ENCODE measurements at places on chromosomes 3 and 15.

DNA sequence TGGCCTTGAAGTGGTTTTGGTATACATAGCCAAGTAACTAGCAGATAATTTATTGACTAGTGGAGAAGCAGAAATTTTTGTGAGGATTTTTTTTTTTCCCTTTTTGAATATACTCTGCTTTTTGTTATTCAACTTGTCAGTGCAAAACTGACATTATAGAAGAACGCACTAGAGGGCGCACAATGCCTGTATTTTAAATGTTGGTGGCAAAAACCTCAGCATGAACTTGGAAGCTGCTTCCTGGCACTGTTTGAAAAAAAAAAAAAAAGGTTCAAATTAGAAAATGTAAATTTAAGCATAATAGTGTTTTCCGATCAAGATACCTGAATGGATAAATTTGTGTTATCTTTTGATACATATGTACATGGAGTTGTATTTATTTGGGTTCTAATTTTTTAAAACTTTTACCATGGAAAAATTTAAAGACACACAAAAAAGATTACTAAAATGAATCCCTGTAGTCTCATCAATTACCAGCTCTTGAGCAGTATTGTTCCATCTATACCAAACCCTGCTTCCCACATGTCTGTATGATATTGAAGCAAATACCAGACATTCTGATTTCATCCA, 56.0 kb downstream of the SLC25A26 start:
- no peak for DNase-seq

GRCh38 chr3:16474216-16474615, 39.3 kb downstream of the RFTN1 start:
- no peak for DNase-seq

GRCh38 chr3:43461345-43461744, 160.5 kb downstream of the ANO10 start:
- no peak for DNase-seq

- no peak for DNase-seq
These were observed 179.7 kb upstream of the TOPAZ1 start for GRCh38 chr3:44061961-44062360.

GRCh38 chr3:11479221-11479620, 164.5 kb downstream of the VGLL4 start:
- DNase-seq = no peak

- DNase-seq = no peak
These were observed 81.1 kb upstream of the SLC6A1 start for GRCh38 chr3:10911350-10912002.

DNA sequence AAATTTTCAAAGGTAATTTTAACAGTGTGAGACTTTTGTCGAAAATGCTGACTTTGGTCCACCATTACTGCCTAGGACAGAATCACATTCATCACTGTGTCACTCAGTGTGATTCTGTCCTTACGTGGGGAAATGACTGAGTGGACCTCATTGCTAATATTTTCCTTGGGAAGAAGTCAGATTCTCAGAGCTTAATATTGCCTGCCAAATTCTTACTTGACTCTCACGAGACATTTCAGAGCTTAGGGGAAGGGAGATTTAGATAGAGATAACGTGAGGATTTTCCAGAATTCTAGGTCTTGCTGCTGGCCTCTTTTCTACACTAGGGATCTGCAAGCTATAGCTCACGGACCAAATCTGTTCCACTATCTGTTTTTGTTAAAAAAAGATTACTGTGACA, 270.4 kb downstream of the SUCLG2 start:
- DNase-seq = no peak

GRCh38 chr15:80659375-80659774, 35.7 kb upstream of the ABHD17C start:
- no peak for DNase-seq

DNA sequence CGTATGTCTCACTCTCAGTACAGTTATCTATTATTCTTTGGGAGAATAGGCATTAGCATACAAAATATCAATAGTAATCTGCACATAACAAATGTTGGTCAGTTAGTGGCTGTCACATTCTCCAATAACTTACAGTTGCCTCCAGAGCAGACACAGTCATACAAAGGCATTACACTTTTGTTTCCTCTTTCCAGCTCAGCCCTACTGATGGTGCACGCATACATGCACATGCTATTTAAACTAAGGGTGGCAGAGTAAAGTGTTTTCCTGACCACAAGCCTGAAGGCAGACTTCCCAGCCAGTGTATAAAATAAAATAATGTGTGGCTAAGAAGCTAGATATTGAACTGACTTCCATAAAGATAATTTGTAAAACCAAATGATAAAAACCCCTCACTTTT, 47.6 kb downstream of the PHLDB2 start:
- DNase-seq = no peak

DNA sequence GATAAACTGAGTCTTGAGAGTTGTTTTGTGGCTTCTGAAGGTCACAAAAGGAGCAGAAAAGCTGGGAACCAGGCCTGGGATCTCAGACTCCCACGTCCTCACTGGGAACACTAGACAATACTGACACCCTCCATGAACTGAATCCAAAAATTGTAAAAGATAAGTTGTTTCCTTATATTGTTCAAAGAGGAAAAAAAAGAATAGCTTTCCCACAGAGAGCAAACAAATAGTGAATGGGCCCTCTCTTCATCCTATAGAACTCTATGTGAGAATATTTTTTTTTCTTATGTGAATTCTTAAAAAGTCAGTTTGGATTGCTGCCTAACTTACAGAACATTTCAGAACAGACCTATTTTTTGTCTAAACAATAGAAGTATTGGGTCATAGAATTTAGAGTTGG, 203.5 kb downstream of the MECOM start:
- DNase-seq = no peak

DNA sequence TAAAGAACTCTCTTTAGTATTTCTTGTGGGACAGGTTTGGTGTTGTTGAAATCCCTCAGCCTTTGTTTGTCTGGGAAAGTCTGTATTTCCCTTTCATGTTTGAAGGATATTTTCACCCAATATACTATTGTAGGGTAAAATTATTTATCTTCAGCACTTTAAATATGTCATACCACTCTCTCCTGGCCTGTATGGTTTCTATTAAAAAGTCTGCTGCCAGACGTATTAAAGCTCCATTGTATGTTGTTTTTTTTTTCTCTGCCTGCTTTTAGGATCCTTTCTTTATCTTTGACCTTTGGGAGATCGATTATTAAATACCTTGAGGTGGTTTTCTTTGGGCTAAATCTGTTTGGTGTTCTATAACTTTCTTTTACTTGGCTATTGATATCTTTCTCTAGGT, 119.0 kb upstream of the TBC1D5 start:
- no peak for DNase-seq

DNA sequence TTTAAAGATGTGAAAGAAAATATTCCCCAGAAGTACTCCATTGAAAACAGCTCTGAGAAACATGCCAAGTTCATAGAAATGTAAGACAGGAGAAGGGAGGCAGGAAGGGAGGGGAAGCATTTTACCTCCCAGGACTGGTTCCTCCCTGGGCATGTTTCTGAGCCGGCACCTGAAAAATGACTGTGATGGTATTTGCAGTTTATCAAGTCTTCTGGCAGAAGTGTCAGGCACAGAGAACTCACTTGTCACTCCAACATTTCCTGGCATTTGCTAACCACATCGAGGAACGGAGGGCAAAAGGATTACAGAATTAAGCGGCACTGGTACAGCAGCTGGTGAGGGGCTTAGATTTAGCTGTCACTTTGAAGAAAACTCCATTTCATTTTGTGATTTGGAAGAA, 1054.0 kb downstream of the TUSC7 start:
- DNase-seq = peak; percentile 46

DNA sequence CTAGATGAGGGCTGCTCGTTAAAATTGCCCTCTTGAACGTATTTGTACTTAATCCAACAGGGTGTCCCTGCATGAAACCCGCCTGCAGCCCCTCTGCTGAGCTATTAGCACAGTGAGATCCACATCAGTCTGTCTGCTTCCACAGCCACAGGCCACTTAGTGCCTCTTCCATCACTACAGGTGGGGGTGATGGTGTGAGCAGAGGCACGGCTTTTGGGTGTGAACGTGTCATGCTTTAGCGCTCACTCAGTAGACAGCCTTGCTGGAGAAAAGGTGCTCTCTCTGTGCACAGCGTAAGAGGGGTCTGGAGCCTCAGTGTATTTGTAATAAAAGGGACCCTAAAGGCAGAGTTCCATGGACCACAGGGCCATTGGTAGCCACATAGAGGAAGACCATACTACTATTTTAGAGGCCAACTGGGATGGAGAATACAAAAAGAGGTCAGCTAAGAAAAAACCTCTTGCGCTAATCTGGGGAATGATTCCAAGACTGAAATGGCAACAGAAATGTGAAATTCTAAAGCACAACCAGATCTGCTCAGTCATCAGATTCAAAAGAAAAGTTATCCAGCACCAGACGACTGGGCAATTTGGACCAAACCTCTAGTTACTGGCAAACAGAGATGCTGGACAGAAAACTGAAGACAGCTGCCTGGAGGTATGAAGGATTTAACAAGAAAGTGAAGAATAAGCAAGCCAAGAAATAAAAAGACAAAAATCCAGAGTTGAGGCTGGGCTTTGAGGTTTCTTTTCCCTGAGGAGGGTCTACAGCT, 120.2 kb downstream of the ATP10A start:
- no peak for DNase-seq

DNA sequence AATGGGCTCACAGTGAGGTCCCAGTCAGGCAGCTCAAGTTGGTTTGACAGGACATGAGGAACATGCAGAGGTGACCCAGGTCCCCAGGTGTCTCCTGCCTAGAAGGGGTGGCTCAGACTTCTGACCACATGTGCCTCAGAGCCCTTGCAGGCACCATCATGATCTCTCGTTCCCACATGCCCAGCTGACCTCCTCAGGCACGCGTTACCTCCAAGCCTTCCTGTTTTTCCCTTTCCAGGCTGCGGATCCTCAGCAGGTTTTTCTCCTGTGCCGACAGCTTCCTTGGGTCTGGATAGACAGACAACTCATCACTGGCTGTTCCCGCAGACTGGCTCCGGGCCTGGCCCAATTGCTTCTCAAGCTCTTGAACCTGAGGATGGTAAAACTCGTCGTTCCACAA, 30.4 kb downstream of the CCDC13 start:
- DNase-seq = no peak

DNA sequence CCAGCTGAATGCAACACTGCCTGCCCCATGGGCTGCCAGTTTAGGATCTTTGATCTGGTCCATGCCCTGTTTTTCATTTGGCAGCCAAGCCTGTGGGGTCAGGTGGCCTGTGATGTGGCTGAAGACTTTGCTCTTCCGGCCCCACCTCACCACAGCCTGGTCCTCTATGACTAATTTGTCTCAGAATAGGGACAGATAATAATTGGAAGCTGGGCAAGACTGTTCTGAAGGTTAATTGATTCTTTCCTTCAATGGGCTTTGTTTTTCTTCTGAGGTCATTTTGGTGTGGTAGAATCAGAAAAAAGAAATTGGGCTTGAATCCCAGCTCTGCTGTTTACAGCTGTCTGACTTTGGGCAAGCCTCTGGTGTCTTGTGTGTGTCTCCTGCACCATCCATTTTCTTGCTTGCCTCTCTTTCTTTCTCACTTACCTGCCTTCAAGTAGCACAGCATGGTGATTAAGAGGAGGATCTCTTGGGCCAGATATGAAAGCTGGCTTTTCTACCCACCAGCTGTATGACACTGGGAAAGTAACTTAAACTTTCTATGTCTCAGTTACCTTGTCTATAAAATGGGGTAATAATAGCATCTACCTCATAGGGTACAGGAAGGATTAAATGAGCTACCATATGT, 24.2 kb downstream of the ABHD2 start:
- DNase-seq = no peak

DNA sequence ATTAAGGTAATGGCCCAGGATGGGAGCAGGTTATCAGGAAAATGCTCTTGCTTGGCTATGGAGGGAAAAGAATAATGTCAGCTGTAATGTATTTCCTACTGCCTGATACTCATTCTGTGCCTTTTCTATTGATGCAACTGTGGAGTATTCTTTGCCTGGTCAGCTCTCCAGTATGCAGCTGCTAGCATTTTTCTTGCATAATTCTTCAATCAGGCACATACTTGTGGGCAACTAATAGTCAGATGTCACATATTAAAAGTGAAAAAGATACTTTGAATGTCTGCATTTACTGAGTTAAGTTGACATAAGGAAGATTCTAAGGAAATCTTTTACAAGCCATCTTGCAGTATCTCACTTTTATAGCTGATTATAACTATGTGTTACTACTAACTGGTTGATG, 29.5 kb downstream of the CD80 start:
- no peak for DNase-seq

DNA sequence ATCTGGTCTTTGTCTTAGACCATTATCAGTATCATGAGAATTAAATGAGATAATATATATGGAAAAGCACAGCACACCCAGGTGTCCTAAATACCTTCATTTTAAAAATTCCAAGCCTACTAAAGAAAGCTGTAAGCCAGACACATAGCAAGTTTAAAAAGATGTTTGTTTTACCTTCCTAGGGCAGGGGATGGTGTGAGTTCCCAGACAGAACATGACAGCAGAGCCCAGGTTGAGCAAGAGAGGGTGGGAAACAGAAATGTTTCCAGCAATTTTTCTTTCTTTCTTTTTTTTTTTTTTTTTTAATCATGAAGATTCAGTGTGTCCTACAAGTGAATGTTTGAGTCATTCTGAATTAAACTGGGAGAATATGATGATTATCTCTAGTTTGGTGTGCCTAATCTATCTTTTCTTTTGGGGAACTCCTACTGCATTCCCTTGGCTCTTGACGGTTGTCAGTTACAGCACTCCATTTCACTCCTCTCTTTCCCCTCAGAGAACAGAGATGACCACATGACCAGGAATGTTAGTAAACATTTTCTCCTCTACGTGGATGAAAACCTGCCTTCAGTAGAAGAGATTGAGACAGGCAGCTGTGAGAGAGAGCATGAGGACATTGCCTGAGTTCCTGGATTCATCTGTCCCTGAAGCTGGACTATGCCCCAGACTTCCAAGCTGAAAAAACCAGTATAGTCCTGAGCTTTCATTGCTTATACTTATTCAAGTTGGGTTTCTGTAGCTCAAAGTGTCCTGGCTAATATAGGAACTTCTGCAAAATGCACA, 54.5 kb upstream of the ARL14 start:
- no peak for DNase-seq

- peak; percentile 54 for DNase-seq
These were observed 1.2 kb downstream of the ERC2 start for GRCh38 chr3:56467108-56467507.

DNA sequence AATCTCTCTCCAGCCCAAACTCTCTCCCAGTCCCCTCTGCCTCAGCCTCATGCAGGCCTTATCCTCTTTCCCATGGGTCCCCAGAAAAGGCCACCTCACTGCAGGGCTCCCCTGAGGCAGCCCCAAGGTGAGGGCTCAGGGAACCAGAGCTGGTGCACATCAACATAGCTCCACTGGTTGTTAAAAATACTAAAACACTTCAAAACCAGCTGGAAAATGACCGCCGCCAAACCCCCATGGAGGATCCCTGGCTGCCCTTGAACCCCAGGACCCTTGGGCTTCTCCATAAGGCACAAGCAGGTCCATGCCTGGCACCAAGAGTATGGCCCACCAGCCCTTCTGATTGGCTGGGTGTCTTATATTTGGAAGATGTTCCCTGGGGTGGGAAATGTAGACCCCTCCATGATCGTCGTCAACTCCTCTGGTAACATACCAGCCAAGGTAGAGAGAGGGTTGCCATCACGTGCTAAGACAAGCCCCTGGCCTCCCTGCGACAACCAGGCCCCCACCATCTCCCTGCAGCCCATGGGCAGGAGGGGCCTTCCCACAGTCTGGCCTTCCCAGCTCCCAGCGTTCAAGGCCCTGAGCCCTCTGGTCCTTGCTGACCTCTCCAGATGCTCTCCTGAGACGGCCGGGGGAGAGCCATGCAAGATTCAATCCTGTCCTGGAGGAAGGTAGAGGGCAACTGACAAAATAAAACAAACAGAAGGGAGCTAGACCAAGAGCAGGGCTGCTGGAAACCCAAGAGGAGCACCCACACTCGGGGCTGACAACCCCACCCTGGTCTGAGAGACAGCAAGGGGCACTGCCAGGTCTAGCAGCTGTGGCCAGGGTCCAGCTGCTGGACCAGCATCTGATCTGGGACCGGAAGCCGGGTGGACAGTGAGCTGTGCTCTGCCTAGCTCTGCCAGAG, 132.1 kb upstream of the PRR20G start:
- DNase-seq = no peak
